Activated T-cell treated with anti-CD3 and anti-CD28 coated beads, Interleukin-2, amount 50 U/mL, for 48 hours (primary cell): ENCODE measurements at places on chromosomes 7 and 10.

DNA sequence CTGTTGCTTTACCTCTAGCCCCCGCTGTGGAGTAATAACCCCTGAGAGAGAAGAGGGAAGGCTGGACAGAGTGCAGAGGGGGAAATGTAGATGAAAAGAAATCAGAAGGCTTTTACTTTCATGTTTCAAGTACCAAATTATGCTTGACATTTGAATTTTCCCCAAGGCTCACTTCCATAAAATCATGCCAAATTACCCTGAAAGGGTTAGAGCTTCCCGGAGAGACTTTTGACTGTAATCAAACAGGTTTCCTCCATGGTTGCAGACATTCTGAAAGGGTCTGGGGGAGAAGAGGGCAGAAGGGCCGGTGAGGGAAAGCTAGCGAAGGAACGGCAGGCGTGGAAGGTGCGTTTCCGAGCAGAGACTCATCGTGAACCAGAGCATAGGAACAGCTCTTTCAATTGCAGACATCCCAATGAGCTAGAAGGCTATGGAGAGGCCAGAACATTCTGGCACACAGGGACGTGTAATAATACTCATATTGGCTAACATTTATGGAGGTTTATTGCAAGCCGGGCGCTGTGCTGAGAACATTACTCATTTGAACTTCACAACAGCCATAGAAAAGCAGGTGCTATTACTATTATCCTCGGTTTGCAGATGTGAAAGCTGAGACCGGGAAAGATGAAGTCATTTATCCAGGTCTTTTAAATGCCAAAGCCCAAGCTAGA, 620.8 kb upstream of the AUTS2 start:
- DNase-seq, result no peak

GRCh38 chr10:14712991-14713424, 61.7 kb downstream of the FAM107B start:
- DNase-seq, result no peak

DNA sequence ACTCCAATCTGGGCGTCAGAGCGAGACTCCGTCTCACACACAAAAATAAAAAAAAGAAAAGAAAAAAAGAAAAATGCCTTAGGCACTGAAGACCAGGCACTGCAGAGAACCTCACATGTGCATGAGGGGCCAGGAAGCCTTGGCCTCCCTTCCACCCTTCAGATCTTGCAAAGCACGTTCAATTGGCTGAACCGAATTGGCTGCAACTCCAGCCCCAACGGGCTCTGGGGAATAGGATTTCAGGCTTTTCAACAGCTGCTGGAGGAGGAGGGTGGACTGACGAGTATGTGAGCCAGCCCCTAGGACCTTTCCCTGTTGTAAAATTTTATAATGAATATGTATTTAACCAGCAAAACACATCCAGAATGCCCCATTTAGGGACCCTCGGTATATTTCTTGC, 16.7 kb downstream of the TMEM120A start:
- no peak for DNase-seq

DNA sequence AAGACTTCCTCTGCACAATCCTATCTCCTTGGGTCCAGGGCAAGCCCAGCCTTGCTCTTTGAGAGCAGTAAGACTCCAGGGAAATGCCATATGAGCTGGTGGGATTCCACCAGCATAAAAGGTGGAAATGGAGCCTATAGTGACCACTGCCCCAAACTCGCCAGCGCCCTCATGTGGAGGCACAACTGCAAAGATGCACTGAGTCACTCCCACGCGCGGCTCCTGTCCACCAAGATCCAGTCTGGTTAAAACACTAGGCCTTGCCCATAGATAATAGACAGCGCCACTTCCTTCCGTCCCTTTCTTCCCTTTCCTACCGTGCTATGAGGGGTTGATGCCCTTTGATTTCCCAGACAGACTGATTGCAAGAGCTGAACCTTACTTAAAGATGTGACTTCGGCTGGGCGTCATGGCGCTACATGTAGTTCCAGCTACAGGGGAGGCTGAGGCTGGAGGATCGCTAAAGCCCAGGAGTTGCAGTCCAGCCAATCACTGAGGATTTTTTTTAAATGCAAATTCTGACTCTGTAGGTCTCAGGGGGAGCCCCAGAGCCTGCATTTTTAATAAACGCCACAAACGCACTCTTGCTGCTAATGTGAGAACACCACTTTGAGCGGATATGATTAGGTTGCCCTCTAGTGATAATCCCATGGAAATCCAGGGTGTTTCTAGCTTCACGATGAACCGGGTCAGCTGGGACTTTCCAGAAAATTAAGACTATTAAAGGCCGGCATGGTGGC, 136.5 kb downstream of the EPC1 start:
- peak; percentile 36 for DNase-seq

DNA sequence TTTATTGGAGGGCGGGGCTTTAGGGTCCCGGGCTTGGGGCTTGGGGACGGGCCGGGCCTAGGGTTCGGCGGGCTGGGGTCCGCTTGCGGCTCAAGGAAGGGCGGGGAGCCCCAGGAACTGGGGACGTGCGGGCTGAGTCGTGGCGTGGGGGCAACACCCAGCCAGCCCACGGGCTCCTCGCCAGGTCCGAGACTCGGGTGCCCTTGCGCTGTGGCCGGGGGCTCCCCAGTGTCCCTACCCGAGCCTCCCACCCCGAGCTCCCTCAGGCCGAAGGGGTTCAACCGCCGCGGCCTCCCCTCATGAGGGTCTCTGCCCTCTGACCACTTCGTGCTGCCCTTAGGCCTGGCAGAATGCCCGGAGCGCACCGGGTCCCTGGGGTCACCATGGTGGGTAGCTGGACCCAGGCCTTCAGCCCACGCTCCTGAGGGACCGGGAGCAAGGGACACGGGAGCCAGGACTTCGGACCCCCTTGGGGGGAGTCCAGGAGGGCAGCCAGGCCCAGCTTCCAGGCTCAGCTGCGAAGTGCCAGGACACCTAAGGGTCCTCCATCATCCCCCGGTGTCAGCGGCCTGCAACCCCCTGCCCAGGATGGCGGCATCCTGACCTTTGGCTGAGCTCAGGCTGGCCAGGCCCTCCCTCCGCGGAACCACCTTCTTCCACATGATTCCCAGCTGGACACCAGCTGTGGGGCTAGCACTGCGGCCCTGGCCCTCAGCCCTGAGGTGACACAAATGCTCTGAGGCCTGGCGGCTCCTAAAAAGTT, 524 bp upstream of the FUOM start:
- no peak for DNase-seq

DNA sequence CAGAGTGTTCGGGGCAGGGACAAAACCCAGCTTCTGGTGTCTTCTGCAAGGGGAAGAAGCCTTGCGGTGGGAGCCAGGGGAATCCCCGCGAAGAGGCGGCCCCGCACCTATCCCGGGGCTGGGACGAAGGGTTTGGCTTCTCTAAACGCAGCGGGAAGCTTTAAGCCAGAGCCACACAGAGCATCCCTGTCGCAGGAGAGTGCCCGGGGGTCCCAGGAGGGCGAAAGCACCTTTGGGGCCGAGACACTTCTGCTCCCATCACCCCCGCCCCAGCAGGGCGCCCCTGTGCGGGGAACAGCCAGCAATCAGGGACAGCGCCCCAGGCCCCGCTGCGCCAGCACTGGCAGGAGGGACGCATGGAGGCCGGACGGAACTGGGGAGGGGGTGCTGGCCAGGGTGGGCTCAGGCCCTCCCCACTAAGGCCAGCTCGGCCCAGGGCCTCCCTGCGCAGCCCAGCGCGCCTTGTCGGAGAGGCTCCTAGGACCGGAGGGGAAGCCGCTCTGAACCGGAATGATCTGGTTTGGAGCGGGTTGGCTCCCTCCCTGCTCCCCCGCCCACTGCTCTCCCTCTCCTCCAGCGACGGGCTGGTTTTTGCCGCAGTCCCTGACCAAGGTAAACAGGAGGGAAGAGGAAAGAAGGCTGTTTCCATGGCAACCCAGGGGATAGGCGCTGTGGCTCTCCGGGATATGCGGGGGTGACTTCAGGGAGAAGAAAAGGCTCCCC, 63.9 kb downstream of the TMEM209 start:
- no peak for DNase-seq

DNA sequence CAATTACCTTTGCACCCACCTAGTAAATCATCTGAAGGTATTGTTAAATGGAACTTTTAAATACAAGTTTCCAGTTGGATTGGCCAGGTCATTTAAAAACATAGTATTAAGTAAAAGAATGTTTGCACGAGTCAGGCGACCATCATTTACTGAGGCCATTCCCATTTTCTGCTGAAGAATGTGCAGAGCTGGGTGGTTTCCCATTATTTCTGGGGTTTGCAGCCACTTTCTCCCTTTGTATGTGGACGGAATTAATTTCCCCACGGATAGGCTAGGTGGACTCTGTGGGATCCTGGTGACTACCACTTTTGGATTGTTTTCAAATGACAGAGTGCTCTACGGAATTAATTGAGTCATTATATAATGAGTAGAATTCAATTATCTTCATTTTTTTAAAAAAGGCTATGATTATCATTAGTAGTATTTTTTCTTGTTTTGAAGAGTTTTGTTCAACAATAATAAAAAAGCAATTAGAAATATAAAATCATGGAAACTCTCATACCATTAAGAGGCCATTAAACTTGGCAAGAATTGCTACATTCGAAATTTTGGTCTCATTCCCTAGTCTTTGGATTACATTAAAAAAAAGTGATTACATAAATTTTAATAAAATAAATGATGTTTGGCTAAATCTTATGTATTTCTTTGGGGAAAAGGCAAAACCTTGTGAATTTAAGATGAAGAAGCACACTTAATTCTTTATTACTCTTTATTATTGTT, 120.4 kb upstream of the FZD8 start:
- no peak for DNase-seq

GRCh38 chr7:112897839-112898431, 107.7 kb upstream of the TMEM168 start:
- DNase-seq, result no peak
